ENCODE measurements at places on chromosomes 11 and 22. TPM values are rescaled to one million over a fixed set of nuclear protein-coding genes. Genes with fewer than 3 reads are reported as not detected.

The SLC7A4 gene
- 1.3 TPM for polyA plus RNA-seq

The OR8D4 gene
- 0.18 TPM for polyA plus RNA-seq

GRCh38 chr22:22720724-22721261, 76.4 kb downstream of the GGTLC2 start:
- DNase-seq = no peak

The CPT1A gene
- 11.2 TPM for polyA plus RNA-seq

The SLC29A2 gene
- 40.8 TPM for polyA plus RNA-seq

GRCh38 chr11:72333661-72334060, 89.7 kb upstream of the PHOX2A start:
- no peak for DNase-seq

DNA sequence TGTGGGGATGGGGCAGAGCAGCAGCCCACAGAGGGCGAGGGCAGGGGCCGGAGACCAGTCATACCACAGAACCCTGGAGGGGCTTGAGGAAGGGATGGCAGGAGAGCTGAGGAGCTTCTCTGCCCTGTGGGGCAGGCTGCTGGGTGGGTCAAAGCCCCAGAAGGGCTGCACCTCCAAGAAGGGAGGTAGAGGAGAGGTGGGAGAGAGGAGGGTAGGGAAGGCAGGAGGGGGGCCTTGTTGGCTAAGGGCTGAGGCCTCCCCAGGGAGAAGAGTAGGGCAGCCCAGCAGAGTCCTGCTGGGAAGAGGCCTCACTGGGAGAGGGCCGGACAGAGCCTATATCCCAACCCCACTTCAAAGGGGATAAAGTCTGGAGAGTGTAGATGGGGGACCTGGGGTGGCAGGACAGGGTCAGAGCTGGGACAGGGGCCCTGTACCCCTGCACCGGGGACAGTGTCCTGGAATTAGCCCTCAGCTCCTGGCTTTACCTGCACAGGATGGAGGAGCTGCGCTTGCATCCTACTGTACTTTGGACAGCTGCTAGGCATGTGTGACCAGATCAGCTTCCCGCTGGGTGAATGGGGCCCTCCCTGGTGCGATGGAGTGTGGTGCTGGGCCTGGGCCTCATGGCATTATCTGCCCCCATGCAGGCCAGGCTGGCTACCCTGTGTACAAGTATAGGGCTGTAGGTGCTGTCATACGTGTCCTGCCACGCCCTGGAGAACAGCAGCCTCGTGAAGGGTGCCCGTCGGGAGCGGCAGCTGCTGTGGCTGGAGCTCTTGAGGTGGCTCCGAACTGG, 7.3 kb downstream of the DGCR6L start:
- no peak for DNase-seq

DNA sequence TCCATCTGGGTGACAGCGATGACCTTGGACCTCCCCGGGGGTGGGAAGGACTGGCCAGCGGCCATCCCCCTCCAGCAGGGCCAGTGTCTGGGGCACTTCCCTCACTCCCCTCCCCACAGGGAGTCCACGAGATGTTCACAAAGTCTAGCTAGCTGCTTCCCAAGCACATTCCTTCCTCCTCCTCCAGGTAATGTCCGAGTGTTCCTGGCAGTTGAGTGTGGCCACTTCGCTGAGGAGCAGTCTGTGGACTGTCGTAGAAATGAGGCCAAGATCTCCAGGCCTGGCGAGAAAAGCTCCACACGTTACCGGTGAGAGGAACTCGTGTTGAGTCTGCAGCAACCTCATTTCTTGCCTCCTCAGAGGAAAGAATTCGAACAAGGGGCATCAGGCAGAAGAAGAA, 425.5 kb downstream of the BRD1 start:
- DNase-seq = no peak

- no peak for DNase-seq
Observed at GRCh38 chr11:35618497-35619115, 346 bp downstream of the FJX1 start.

The SLC2A11 gene
- 9.5 TPM for polyA plus RNA-seq

DNA sequence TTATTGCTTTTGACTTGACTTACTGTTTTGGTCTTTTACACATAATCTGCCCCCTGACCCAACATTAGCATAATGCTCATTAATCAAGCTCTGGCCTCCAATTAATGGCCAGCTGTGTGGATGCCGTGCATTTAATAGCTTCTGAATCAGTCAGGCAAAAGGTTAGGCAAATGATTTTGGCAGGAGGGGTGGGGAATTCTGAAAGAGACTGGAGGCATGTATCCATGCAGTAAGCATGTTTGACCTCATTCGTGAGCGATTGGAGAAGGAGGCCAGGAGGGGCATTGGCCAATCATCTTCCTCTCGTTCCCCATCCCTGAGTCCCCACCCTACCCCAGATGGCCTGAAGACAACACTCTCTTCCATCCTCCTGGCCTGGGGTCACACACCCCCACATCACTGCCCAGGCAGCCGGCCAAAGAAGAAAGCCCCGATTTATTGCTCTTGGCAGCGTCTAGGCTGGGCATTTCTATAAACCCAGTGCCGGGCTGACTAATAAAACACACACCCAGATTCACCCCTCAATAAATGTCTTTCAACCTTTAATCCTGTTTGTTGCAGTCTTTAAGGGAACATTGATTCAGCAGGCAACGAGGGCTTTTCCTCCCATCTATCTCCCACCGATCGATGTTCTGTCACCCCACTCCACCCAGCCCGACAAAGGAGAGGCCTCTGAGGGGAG, 150.0 kb downstream of the OPCML start:
- DNase-seq = no peak

The PRMT3 gene
- polyA plus RNA-seq = 9.7 TPM

GRCh38 chr22:19136915-19137314, 5.8 kb downstream of the TSSK2 start:
- DNase-seq = no peak

GRCh38 chr11:91365986-91366585, 858.5 kb upstream of the FAT3 start:
- peak; percentile 55 for DNase-seq

The FOLR2 gene
- 31.4 TPM for polyA plus RNA-seq

DNA sequence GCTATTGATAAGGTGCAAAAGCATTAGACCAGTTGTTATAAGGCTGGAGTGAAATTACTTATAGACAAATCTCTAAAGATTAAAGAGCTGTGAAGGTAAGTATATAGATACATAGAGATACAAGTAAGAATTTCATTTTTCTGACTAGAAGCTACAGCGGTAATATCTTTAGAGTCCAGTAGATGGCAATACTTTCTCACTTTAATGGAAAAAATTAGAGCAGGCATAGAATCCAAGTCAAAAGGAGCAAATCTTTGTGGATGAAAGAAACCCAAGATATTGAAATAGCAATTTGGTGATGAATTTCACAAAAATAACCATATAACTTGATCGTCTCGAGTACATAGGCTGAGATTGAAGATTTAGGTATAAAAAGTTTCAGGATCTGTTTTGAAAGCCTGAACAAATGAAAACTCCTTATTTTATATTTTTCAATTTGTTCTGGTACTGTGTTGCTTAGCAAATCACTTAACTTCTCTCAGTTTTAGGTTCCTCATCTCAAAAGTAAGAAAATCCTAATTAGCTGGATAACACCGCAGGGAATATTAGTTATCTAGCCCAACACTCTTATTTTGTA, 81.9 kb downstream of the UVRAG start:
- peak; percentile 36 for DNase-seq

The CBLIF gene
- polyA plus RNA-seq = not detected

DNA sequence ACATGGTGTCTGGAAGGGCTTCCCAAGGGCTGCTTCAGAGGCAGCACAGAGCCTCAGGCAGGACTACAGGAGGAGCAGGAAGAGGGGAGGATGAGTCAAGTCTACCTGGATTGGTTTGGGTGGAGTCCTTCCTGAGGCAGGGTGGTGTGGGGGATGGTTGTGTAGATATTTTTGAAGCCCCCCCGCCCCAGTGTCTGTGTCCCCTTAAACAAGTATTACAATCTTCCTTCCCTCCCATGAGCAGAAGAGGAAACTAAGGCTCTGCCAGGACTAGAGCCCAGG, 34.7 kb upstream of the FCHSD2 start:
- no peak for DNase-seq

GRCh38 chr11:119982517-119983239, 155.2 kb downstream of the TRIM29 start:
- no peak for DNase-seq

- DNase-seq = no peak
Observed at GRCh38 chr11:134413043-134413825, 1.2 kb upstream of the B3GAT1 start.

DNA sequence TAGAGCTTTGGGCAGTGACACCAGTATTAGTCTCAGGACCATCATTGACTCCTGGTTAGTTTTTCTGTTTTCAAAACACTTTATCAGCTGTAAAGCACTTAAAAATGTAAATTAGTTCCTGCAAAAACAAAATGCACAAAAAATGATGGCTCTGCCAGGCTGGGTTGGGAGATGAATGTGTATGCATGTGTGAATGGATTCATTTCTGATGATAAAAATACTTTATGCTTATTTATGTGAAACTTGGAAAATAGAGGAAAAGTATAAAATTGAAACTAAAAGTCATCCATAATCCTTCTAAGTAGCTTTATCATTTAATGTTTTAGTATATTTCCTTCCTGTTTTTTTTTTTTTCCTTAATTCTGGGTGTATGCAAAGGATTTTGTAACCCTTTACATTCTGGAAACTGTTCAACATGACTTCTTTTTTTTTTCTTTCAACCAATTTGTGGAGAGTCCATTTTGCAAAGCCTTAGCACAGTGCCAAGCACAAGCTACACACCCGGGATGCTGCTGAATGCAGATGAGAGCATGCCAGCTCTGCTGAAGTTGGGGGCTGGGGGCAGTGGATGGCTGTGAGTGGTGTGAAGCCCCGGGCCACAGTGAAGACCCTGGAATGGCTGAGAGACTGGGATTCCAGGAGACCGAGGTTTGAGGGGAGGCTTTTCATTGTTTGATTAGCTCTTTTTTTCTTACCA, 37.6 kb downstream of the PTPRJ start:
- DNase-seq = no peak

GRCh38 chr22:30234786-30235470, 11.6 kb downstream of the LIF start:
- peak; percentile 67 for DNase-seq

DNA sequence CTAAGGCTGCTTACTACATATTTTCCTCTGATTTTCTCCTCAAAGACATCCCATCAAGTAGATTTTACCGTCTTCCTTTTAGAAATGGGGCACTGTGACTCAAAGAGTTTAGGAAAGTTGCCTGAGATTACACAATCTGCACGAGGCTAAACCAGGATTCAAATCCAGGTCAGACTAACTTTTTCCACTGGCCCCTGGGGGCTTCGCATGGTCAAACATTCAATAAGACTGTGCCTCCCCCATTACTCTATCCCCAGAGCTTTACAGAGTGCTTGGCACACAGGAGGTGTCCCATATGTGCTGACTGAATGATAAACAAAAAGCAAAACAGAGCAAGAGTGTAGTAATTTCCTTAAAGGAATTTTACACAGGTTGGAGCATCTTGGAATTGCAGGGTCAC, 118.1 kb upstream of the TEAD1 start:
- peak; percentile 39 for DNase-seq

DNA sequence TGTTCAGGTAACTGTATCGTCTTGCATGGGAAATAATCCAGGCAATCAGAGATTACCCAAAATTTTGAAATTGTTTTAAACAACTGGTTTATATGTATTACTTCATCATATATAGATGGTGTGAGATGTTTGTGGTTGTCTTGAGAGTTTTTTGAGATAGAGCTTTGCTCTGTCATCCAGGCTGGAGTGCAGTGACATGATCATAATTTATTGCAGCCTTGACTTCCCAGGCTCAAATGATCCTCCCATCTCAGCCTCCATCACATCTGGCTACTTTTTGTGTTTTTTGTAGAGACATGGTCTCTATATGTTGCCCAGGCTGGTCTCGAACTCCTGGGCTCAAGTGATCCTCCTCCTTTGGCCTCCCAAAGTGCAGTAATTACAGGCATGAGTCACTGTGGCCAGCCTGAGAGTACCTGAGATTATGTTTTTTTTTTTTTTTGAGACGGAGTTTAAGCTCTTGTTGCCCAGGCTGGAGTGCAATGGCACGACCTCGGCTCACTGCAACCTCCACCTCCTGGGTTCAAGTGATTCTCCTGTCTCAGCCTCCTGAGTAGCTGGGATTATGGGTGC, 11.5 kb downstream of the CTNND1 start:
- no peak for DNase-seq

The OR52I1 gene
- not detected for polyA plus RNA-seq

GRCh38 chr11:118439646-118440045, 3.4 kb downstream of the KMT2A start:
- no peak for DNase-seq

- DNase-seq = no peak
Observed at GRCh38 chr11:62830904-62831519, 839 bp downstream of the STX5 start.

The HEPN1 gene
- polyA plus RNA-seq = 0.26 TPM

Data from hindlimb muscle (tissue), 1 donor.